ENCODE measurements at places on chromosomes 2 and 18.

- no peak for DNase-seq
These were observed 19.9 kb downstream of the MBOAT2 start for GRCh38 chr2:8983571-8983970.

GRCh38 chr2:32843699-32844098, 103.1 kb upstream of the LTBP1 start:
- DNase-seq: no peak

DNA sequence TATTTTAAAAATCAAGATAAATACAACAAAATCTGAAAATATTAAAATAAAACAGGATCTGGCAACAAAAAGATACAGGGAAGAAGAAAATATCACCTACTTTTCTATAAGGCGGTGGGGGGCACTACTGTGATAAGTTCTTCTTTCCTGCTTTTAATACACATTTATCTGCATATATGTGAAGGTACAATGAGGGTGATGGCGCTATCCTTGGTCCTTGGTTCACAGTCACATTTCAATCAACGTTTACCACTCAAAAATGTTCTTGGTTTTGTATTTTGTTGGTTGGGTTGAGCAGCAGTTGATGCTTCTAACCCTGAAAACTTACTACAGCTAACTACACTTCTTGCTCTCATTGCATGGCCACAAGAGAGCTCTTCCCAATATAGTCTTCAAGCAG, 112.4 kb downstream of the COL6A3 start:
- no peak for DNase-seq

DNA sequence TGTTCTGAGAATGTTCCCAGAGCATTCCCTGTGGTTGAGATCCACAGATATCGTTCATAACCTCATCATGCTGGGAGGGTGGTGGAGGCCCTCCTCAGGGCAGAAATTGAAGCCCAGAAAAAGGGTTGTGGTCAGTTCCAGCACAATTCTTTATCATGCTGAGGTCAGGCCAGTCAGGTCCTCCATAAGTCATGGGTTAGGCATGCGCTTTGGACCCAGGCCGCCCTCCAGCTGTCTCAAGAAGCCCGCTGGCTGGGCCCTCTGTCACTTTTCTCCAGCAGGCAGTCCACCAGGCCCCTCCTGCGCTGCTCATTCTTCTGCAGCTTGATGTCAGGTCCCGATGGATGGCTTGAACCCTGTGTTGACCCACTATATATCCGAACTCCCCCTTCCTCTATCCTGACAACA, 151.1 kb upstream of the NT5C1B start:
- DNase-seq: no peak

GRCh38 chr2:70886541-70886987, 49.1 kb upstream of the ATP6V1B1 start:
- no peak for DNase-seq

DNA sequence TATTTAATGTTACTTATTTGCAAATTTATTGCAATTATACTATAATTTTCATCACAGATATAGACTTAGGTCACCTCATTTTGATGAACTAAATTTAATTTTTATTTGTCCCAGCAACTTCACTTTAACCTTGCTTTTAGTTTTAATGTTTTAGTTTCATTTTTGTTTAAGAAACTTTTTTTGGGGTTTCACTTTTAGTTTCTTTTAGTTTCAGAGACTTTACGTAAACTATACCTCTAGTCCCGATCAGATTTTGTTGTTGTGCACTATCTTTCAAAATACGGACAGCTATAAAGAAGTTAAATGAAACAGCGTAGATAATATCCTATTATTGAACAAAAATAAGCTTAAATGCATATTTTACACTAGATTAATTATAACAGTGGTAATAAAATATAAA, 460.5 kb downstream of the ERBB4 start:
- DNase-seq: no peak

GRCh38 chr2:172698041-172698863, 37.4 kb upstream of the RAPGEF4 start:
- DNase-seq: no peak

DNA sequence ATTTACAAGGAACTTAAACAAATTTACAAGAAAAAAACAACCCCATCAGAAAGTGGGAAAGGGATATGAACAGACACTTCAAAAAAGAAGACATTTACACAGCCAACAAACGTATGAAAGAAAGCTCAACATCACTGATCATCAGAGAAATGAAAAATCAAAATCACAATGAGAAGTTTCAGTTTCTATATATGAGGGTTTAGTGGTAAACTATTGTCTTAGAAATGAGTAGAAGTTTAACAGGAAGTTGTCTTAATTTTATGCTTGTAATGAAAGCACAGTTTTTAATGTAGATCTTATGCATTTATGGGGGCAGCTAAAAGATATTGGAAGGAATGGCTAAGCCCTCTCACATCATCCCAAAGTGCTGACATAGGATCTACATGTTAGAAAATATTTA, 325.4 kb downstream of the ERBB4 start:
- no peak for DNase-seq

DNA sequence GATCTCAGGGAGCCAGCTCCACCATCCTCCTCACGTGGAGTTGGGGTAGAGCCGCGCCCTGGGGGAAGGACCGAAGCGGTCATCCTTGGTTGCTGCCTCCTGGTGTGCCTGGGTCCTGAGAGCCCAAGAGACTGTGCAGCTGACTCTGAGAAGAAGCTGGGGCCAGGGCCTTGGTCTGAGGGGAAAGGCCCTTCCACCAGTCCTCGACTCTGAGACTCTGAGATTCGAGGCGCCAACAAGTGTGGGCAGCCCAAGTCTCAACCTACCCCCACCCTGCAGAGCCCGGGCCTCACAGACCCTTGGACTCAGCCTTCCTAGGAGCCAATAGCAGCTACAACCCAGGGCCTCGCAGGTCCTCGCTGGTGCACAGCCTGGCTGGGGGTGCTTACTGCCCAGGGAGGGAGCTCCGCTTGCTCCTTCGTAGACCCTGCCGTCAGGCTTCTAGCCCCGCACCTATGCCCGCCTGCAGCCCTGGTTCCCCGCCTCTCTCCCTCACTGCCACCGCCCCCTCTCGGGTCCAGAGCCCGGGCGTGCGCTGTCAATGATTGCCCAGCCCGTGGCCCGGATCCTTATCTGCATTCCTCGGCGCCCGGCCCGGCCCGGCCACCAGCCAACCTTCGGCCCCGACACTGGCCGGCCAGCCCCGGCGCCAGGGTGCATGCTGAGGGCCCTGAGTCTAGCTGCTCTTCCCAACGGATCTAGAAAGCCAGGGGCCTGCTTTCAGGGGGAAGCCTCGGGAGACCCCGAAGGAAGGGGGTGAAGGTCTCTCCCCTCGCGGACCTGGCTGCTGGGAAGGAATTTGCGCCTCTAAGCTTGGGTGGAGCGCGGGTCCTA, 2.0 kb downstream of the IHH start:
- DNase-seq: peak; percentile 85

GRCh38 chr2:205511221-205511620, 171.1 kb upstream of the NRP2 start:
- DNase-seq: no peak

DNA sequence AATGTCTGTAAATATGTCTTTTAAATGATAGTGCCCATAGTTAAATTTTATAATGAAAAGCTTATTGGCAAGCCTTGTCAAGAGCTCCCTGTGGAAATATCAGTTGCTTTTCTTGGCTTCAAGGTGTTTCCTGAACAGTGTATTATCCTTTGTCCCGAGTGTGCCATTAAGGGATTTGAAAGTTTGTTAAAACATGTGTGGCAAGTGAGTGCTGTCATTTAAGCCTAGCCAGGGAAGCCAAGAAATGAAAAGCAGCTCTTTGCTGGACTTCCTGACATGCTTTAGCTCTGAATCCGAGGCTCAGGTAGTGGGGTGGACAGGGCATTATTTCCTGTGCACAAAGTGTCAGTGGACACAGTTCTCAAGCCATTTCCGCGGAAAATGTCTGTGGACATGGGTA, 111.5 kb downstream of the DIS3L2 start:
- no peak for DNase-seq

- DNase-seq: peak; percentile 73
These were observed 289.6 kb downstream of the PTPRM start for GRCh38 chr18:7856733-7857132.

DNA sequence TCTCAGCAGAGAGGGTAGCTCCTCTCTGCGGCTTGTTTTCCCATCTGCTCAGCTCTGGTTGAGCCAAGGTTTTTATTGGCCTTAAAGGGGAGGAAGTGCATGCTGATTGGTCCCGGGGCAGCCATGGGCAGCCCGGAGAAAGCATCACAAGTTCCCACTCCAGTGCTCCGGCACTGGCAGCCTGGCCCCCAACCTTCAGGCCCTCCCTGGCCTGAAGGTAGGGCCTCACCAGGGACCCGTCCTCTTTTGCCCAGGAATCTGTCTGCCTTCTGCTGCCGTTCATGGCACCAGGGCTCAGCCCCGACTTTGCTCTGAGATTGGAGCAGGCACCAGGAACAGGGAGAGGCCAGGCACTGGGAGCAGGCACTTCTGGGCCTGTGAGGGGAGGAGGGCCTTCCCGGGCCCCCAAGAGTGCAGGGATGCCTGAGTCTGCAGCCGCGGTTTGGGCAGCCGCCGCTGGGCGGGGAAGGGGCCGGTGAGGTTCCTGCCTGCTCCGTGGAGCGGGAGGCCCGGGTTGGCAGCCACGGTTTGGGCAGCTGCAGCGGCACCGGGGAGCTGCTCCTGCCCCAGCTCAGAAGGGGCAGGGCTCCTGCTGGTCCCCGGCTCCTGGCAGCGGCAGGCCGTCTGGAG, 17.5 kb upstream of the ILKAP start:
- DNase-seq: peak; percentile 62

DNA sequence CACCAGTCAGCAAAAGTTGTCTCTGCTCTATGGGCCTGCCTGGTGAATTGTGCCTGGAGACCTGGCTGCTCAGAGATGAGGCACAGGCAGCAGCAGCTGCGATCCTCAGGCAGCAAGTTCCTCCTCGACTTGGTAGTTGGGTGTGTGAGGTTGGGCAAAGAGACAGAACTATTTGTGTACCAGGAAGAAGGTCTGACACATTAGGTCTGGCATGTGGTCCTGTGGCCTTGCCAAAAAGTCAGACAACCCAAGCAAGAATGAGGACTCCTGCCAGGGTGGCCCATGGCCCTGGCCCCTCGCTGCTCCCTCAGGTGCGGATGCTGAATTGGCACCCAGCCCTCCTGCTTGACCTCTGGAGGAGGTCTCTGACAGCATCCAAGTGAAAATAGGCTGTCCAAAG, 192.7 kb downstream of the DYSF start:
- no peak for DNase-seq

- DNase-seq: no peak
These were observed 199.1 kb upstream of the ARL4C start for GRCh38 chr2:234695981-234696380.

DNA sequence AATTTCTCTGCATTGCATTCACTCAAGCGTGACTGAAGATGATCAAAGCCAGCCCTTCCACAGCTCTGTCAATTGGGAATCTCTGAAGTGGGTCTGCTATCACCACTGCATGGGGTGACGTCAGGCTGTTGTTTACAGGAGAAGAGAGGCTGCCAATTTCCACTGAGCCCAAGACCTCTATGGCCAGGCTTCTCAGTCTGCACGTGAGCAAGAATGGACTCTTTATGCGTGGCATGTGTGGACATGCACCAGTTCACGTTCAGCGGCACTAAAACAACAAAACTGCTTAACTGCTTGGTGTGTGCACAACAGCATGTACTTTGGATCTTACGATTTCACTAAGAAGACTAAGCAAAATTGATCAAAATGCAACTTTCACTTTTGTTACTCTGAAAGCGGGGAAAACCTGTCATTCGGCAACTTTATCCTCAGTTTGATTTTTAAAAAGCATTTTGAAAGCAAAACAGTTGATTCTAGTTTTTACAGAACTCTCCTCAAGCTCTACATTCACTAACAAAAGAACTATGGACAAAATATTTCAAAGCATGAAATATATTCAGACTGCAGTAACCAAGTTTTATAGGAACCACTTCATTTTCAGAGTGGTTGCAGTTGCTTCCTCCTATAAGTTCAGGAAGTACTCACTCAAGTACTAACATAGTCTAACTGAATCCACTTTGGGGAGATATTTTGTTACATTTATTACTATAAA, 77.0 kb upstream of the SERTAD2 start:
- peak; percentile 94 for DNase-seq

DNA sequence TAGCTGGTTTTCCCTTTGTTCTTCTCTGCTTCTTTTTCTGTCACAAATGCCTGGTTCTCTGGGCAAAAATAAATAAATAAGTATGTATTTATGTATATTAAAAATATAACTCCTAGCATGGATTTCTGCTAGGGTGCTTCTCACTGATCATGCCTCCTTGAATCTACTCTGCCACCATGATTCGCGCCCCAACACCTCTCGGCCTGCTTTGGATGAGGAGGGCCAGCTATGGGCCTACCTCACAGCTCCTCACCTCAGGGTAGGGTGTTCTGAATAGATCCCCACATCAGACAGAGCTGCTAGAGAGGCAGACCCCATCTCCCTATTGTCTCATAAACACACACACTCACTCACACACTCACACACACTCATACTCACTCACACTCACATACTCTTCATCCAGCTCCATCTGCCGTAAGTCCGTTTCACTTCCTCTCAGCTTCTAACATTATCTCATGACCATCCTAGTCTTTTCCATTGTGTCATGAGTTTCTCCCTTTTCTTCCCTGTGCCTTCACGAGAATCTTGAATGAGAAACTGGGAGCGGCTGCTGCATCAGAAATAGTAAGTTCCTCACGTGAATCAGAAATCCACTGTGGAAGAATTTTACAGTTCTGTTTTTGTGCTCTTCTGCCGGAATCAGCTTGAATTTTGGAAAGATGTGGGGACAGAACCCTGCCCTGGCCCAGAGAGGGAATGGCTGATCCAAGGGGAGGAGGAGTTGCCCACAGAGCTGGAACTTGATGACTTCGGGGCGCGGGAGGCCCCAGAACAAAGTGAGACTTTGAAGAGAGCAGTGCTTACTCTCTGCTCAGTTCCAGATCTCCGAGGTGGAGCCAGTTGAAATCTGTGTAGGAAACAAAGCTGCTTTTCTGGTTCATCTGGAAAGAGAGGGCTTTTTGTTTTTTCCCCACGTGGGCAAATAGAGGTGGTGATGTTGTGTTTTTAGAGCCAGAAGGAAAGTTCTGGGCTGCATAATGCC, 20.9 kb downstream of the ANXA4 start:
- no peak for DNase-seq

DNA sequence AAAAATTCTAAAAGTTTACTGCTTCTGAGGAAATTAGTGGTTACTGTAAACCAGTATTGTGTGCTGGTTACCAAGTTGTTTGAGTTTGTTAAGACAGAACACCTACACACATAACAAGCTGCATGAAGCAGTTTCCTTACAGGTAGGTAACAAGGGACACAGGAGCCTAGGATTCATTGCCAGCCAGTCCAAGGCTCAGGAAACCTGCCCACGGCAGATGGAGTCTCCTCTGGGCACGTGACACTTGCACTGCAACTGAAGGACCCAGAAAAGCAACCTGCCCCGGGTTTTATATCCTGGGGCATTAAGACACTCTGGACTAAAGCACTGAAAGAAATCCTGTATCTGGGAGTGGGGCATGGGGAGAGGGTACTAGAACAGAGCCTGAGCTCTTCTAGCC, 639.3 kb downstream of the ADCYAP1 start:
- no peak for DNase-seq

DNA sequence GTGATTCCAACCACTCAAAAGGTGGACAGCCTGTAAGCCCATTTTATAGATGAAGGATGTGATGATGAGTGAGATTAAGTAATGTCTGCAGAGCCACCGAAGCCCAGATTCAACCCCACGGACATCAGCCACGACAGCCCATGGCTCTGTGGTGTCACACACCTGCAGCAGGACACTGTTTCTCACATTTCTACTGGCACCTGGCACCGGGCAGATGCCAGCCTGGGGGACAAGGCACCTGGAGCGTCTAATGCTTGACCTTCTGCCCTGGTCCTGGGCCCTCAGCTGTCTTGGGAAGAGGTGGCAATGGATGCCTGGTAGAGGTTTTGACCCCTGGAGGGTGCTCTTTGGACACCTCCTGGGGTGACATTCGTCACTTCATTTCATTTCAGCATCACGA, 176.3 kb downstream of the ANAPC1 start:
- no peak for DNase-seq

All from HepG2 (cell line).